ENCODE measurements at places on chromosomes 6 and 20. TPM values are rescaled to one million over a fixed set of nuclear protein-coding genes. Genes with fewer than 3 reads are reported as not detected.
A peak's percentile ranks its signal among the peaks of the same experiment; 100 is the strongest.

DNA sequence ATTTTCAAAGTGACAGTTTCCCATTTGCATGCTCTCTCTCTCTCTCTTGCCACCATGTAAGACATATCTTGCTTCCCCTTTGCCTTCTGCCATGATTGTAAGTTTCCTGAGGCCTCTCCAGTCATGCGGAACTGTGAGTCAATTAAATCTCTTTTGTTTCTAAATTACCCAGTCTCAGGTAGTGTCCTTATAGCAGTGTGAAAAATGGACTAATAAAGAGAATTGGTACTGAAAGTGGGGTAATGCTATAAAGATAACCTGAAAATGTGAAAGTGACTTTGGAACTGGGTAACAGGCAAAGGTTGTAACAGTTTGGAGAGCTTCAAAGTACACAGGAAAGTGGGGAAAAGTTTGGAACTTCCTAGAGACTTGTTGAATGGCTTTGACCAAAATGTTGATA lies 389.8 kb downstream of the GRIK2 start:
- H3K27ac ChIP-seq = no peak overlapping the region
- no peaks in the 10 kb centered on the region for H3K4me1 ChIP-seq
- no peak overlapping the region for H3K4me3 ChIP-seq
- H3K27me3 ChIP-seq = no peaks in the 10 kb centered on the region
- peaks cover 30% of the 10 kb centered on the region for H3K36me3 ChIP-seq

IP6K3 gene
- total RNA-seq = 0.41 TPM

GRCh38 chr6:45795678-45796077 lies 220.0 kb downstream of the CLIC5 start:
- H3K27me3 ChIP-seq = peaks cover 12% of the 10 kb centered on the region
- H3K4me1 ChIP-seq = peaks cover 19% of the 10 kb centered on the region
- no peak overlapping the region for H3K27ac ChIP-seq
- no peaks in the 10 kb centered on the region for H3K36me3 ChIP-seq
- H3K4me3 ChIP-seq = no peak overlapping the region
- DNase-seq = no peak

C2 gene
- 0.34 TPM for total RNA-seq

- H3K4me1 ChIP-seq = peaks cover 4% of the 10 kb centered on the region
- no peak for DNase-seq
- no peaks in the 10 kb centered on the region for H3K36me3 ChIP-seq
Measured at GRCh38 chr6:148736774-148737412, 9.9 kb upstream of the UST start.

DNA sequence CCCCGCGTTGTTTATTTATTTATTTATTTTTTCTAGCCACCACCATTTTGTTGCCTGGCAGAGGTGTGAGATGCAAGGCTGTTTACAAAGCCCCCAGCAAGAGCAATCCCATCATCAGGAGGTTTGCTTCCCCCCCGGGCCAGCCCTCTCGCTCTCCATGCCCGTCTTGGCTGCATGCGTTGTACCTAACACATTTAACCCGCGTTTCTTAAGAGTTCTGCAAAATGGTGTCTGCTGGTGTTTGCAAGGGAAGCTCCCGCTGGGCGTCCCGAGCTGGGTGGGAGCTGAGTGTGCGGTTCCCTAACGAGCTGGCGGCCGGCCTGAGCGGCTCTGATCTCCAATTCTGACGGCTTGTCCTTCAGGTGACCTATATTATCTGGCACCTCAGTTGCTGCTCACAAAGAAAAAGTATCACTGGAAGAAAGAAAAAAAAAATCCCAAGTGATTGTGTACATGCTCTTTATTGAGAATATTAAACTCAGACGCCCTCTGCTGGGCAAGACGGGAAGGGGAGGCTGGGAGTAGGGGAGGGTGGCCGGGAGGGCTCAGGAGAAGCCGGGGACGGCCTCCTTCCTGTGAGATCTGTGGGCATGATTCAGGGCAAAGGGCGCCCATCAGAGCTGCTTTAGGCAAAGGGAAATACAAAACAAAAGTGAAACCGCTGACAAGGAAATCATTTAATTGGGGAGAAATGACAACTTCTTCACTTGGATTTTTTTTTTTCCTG lies 154.8 kb downstream of the BCAS1 start:
- peaks cover 8% of the 10 kb centered on the region for H3K27me3 ChIP-seq
- peak overlapping the region; percentile 92 for H3K4me3 ChIP-seq
- peak; percentile 91 for DNase-seq
- peaks cover 6% of the 10 kb centered on the region for H3K36me3 ChIP-seq
- peaks cover 63% of the 10 kb centered on the region for H3K4me1 ChIP-seq

DNA sequence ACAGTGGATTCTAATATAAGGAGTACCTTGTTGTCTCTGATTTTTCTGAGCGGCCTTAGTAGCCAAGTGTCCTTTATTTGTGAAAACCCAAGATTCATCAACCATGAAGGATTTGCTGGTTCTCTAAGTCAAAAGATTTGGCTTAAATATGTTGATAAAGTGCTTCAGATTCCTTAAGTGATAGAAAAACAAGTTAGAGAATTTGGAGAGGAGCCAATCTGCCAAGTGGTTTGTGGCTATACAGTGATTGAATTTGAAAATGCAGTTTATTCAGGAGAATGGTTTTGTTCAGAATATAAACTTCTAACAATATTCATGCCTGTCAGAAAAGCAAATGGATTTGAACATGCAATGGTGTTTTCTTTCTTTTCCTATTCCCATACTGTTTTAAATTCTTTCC lies 54.8 kb downstream of the CAP2 start:
- H3K4me3 ChIP-seq = no peak overlapping the region
- peak; percentile 37 for DNase-seq
- 0 out of 2 replicates have a peak overlapping the region, but pooled peaks have one; percentile 16 for H3K27ac ChIP-seq
- peaks cover 51% of the 10 kb centered on the region for H3K4me1 ChIP-seq
- no peaks in the 10 kb centered on the region for H3K27me3 ChIP-seq

TP53TG5 gene
- not detected for total RNA-seq

METTL24 gene
- total RNA-seq = not detected

- H3K27me3 ChIP-seq = no peaks in the 10 kb centered on the region
- H3K4me1 ChIP-seq = peaks cover 16% of the 10 kb centered on the region
- no peak overlapping the region for H3K27ac ChIP-seq
- no peaks in the 10 kb centered on the region for H3K36me3 ChIP-seq
Measured at GRCh38 chr20:10497791-10498190, 62.7 kb downstream of the SLX4IP start.

DNA sequence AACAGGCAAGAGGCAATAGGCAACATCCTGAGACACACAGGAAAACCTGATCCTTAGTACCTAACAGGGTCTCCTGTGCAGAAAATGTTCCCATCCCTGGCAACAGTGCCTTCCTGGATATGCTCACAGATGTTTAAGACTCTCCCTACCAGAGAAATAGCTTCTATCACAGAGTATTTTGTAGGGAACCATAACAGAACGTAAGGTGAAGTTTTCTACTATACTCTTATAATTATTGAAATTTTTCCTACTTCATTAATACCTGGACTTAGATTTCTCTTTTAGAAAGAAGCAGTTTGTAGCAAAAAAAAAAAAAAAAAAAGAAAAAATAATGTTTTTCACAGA lies 33.5 kb upstream of the LGSN start:
- no peaks in the 10 kb centered on the region for H3K36me3 ChIP-seq
- no peak overlapping the region for H3K4me3 ChIP-seq
- H3K4me1 ChIP-seq = peaks cover 39% of the 10 kb centered on the region
- no peak overlapping the region for H3K27ac ChIP-seq

- no peaks in the 10 kb centered on the region for H3K4me1 ChIP-seq
- H3K27me3 ChIP-seq = no peaks in the 10 kb centered on the region
- no peak overlapping the region for H3K4me3 ChIP-seq
- no peak overlapping the region for H3K27ac ChIP-seq
Measured at GRCh38 chr6:117326396-117326795, 61.0 kb downstream of the VGLL2 start.

DNA sequence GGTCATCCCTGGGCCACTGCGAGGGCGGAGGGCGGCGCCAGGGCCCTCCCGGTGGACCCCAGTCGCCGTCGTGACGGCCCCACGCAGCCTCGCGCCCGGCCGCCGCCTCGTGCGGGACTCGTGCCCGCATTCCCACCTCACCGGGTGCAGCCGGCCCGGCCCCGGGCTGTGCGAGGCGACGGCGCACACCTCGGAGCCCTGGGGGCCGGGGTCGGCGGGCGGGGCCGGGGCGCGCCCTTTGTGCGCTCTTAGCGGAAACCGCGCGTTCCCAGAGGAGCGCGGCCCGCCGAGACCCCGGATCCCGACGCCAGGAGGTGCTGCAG lies 5.5 kb upstream of the DLL1 start:
- H3K27ac ChIP-seq = no peak overlapping the region
- peaks cover 58% of the 10 kb centered on the region for H3K27me3 ChIP-seq
- peaks cover 3% of the 10 kb centered on the region for H3K36me3 ChIP-seq
- no peak overlapping the region for H3K4me3 ChIP-seq
- peaks cover 19% of the 10 kb centered on the region for H3K4me1 ChIP-seq

DNA sequence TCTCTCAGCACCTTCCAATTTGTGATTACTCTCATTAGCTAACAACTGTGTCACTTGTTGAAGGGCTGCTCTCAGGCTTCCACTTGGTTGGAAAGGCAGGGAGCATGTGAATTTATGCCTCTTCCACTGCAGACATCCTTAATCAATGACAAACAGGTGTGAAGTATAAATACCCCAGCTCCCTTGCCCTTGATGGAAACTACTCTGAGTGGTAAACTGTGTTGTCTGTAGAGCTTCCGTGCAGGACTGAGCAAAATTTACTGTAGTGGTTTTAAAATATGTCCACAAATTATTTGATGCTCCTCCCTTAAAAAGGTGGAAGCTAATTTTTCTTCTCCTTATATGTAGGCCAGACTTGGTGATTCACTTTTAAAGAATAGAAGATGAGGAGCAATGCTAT lies 253.0 kb upstream of the TBX18 start:
- DNase-seq = no peak
- no peaks in the 10 kb centered on the region for H3K36me3 ChIP-seq
- H3K27ac ChIP-seq = no peak overlapping the region
- peaks cover 6% of the 10 kb centered on the region for H3K27me3 ChIP-seq
- H3K4me1 ChIP-seq = no peaks in the 10 kb centered on the region
